ENCODE measurements at places on chromosomes 5 and 9.

DNA sequence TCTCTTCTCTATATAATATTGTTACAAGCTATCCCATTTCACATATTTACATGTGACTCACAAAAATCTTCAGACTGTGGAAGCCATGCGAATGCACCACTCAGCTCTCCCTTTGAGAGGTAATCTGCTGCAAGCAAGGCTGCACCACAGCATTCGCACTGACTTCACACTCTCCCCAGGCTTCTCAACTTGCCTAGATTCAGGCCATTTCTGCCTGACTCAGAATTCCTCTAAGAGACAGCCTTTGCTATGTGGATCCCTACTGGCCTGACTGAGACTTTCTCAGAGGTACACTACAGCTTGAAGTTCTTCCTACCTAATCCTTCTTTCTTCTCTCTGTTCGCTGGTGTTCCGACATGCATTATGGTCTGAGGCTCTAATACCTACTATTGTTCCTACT lies 21.1 kb upstream of the DMRTA1 start:
- DNase-seq, result no peak

GRCh38 chr9:72983512-72984225 lies 30.8 kb upstream of the ALDH1A1 start:
- DNase-seq, result no peak

DNA sequence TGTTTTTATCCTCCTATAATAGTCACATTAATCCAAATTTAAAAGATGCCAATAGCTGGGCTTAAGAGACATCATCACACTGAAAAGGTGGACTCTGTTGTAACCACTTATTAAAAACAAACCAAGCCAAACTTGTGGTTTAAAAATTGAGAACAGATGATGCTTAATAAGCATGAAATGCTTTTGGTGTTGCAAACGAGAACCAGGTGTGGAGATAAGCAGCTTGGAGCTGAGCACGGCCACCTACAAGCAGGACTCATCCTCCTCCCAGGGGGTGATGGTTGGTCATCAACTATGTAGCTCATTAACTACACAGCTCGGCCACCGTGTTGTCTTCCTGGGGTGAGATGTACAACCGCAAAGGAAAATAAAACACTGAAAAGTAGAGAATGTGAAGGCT lies 154.4 kb downstream of the NPR3 start:
- no peak for DNase-seq

DNA sequence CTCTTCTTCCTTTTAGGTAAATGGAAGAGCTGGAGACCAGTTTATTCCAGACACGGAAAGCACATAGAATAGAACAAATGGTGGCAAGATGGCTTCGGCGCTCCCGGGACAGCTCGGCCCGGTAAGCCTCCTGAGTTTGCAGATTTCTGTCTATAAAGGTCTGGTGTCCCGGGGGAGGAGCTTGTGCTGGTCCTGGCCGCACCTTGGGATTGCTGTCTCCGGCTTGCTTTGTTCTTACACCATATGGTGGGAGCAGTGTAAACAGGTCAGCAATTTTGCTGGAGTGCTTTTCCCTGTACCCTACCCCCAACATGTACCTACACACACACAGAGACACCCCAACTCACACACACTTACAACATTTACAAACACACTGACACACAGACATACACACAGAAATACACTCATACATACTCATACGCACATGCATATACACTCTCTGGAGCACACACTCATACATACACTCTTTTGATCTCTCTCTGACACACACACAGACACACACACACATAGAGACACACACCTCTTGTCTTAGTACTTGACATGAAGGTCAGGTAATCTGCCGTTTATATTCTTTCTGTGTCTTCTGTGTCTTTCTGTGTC lies 42.0 kb downstream of the FRMPD1 start:
- DNase-seq, result no peak
